DMS79 (cell line): ENCODE measurements at places on chromosomes 16 and 17.

DNA sequence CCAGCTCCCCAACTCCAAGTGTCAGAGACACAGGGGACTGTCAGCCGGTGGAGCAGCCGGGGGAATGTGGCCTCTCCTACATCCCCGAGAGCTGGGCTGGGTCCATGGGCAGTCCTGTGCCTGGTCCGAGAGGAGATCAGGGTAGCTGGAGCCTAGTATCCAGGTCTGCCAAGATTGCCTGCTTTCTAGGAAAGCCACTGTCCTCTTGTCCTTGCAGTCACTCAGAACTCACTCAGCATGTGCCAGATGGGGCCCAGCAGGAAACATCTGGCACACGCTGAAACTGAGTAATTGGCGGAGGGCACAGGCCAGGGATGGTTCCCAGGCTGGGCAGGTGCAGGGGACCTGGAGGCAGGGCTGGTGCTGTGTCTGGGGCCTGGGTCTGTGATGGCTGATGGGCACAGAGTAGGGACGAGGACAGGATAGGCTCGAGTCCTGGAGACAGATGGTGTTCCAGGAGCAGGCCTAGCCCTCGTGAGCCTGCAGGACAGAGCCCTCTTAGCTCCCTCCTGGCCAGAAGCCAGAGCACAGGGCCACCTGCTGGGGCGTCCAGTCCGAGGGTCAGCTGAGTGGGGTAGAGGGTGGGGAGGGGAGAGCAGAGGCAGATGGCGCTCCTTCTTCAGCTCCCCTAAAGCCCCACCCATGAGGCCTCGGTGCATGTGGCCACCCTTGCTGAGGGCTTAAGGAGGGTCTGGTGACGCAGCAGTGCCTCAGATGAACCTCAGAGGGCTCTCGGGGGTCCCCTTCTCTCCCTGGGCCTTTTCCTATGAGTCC lies 31.1 kb downstream of the ADCY7 start:
- DNase-seq, result peak; percentile 63

DNA sequence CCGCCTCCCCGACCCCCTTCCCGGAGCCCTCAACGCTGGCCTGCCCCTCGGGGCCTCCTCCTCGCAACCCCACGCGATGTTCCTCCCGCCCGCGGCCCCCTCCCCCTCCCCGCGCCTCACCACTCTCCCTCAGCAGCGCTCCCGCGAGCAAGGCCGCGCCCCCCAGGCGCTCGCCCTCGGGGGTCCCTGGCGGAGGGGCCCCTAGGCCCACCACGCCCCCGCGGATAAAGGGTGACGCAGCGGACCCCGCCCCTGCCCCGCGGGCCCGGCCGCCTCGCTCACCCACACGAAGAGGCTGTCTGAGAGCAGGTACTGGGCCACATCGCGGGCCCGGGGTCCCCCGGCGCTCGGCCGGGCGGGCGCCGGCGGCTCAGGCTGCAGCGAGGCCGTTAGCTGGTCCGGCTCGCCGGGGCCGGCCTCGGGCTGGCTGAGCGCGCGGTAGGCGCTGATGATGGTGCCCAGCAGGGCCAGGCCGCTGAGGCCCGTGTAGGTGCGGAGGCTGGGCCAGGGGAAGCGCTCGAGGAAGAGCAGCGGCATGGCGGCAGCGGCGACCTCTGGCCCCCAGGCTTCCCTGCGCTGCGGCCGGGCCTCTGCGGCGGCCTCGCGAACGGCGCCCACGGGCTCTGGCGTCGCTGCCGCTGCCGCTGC lies 430 bp downstream of the AMFR start:
- no peak for DNase-seq

DNA sequence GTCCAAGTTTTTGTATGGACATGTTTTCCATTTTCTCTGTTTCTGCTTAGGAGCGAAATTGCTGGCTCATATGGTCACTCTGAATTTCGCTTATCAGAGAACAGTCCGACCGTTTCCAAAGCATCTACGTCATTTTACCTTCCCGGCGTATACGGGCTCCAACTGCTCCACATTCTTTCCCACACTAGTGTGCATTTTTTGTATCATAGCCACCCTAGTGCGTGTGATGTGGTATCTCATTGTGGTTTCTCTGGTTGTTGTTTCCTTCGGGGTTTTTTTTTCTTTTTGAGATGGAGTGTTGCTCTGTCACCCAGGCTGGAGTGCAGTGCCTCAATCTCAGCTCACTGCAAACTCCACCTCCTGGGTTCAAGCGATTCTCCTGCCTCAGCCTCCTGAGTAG lies 31.0 kb upstream of the BHLHA9 start:
- DNase-seq, result no peak

- DNase-seq, result no peak
Measured at GRCh38 chr16:10256784-10257641, 74.8 kb upstream of the GRIN2A start.

DNA sequence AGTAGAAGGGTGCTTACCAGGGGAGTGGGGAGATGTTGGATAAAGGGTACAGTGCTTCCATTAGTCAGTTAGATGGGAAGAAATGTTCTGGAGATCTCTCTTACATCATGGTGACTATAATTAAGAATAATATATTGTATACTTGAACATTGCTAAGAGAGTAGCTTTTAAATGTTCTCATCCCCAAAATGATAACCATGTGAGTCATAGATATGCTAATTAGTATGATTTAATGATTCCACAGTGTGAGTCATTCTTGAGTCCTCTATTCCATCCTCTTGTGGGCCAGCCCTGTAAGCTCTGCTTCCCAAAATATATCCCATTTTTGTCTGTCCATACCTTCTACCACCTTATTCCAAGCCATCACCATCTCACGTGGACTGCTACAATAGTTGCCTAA lies 80.6 kb upstream of the CDH11 start:
- no peak for DNase-seq
